Airway epithelial cell (primary cell): ENCODE measurements at places on chromosomes 5 and 9. TPM values are rescaled to one million over a fixed set of nuclear protein-coding genes. Genes with fewer than 3 reads are reported as not detected.

SLC6A19 gene
- total RNA-seq = not detected in 2 replicates

SH3RF2 gene
- total RNA-seq = 14.8 and 19.2 TPM in 2 replicates

IFNB1 gene
- not detected in 2 replicates for total RNA-seq

LRRC19 gene
- not detected in 2 replicates for total RNA-seq

LHX2 gene
- total RNA-seq = not detected in 2 replicates

DIPK1B gene
- 5.3 and 5.5 TPM in 2 replicates for total RNA-seq

POC5 gene
- total RNA-seq = 6.5 and 9.6 TPM in 2 replicates

FBP2 gene
- not detected in 2 replicates for total RNA-seq

PCDHGA6 gene
- 0.37 and 0.63 TPM in 2 replicates for total RNA-seq

ACOT12 gene
- total RNA-seq = not detected in 2 replicates

N4BP3 gene
- 3.0 and 3.6 TPM in 2 replicates for total RNA-seq

FOXD4L5 gene
- total RNA-seq = not detected in 2 replicates

GGTA1 gene
- 0.14 TPM in 1 of 2 replicates, not detected in the other for total RNA-seq

LRRTM2 gene
- 0.07 TPM in 1 of 2 replicates, not detected in the other for total RNA-seq

PCDHA2 gene
- not detected in 2 replicates for total RNA-seq

TMEM252 gene
- not detected in 2 replicates for total RNA-seq

SPINK6 gene
- 5.9 and 10.8 TPM in 2 replicates for total RNA-seq

C9 gene
- not detected in 2 replicates for total RNA-seq

WDR31 gene
- total RNA-seq = 0.33 and 1.7 TPM in 2 replicates

DNM1 gene
- total RNA-seq = 0.65 and 1.5 TPM in 2 replicates

PTTG1 gene
- total RNA-seq = 412 and 979 TPM in 2 replicates

HIGD2A gene
- total RNA-seq = 122 and 143 TPM in 2 replicates

GNA14 gene
- total RNA-seq = not detected in 2 replicates

ST8SIA4 gene
- total RNA-seq = 0.05 and 0.14 TPM in 2 replicates

IZUMO3 gene
- total RNA-seq = not detected in 2 replicates

MSANTD3 gene
- 32.5 and 40.5 TPM in 2 replicates for total RNA-seq

SLC46A2 gene
- not detected in 2 replicates for total RNA-seq

PCDHB5 gene
- 0.63 TPM in 1 of 2 replicates, not detected in the other for total RNA-seq

PCDHGA12 gene
- 4.7 and 5.6 TPM in 2 replicates for total RNA-seq

SLC4A9 gene
- total RNA-seq = not detected in 2 replicates

RNF208 gene
- 0.70 and 1.5 TPM in 2 replicates for total RNA-seq

ANKDD1B gene
- total RNA-seq = not detected in 2 replicates

PCDH1 gene
- total RNA-seq = 50.3 and 60.9 TPM in 2 replicates

SLC45A2 gene
- not detected in 2 replicates for total RNA-seq

TTF1 gene
- total RNA-seq = 9.5 and 10.3 TPM in 2 replicates

ADRA1B gene
- 0.92 and 0.98 TPM in 2 replicates for total RNA-seq

ADGRD2 gene
- not detected in 2 replicates for total RNA-seq

GABRB2 gene
- not detected in 2 replicates for total RNA-seq

ORM1 gene
- not detected in 2 replicates for total RNA-seq

COL15A1 gene
- total RNA-seq = 0.05 and 0.56 TPM in 2 replicates

DMRTA1 gene
- 2.0 and 2.4 TPM in 2 replicates for total RNA-seq

ARHGEF39 gene
- total RNA-seq = 5.5 and 6.5 TPM in 2 replicates

POU5F2 gene
- total RNA-seq = 0.07 and 0.33 TPM in 2 replicates

PDLIM4 gene
- 61.7 and 92.3 TPM in 2 replicates for total RNA-seq

HAPLN1 gene
- total RNA-seq = not detected in 2 replicates

KLF4 gene
- 53.1 and 65.8 TPM in 2 replicates for total RNA-seq

PHF24 gene
- under 0.01 and 0.23 TPM in 2 replicates for total RNA-seq

NANS gene
- total RNA-seq = 74.6 and 91.6 TPM in 2 replicates

MCIDAS gene
- total RNA-seq = 0.42 TPM in 1 of 2 replicates, not detected in the other

IL6ST gene
- total RNA-seq = 18.6 and 36.3 TPM in 2 replicates

TMEM232 gene
- total RNA-seq = 0.19 and 0.28 TPM in 2 replicates

MARVELD2 gene
- 26.1 and 33.3 TPM in 2 replicates for total RNA-seq

OR1L8 gene
- not detected in 2 replicates for total RNA-seq

C1QTNF2 gene
- total RNA-seq = not detected in 2 replicates
